ENCODE measurements at places on chromosomes 5 and 9.

DNA sequence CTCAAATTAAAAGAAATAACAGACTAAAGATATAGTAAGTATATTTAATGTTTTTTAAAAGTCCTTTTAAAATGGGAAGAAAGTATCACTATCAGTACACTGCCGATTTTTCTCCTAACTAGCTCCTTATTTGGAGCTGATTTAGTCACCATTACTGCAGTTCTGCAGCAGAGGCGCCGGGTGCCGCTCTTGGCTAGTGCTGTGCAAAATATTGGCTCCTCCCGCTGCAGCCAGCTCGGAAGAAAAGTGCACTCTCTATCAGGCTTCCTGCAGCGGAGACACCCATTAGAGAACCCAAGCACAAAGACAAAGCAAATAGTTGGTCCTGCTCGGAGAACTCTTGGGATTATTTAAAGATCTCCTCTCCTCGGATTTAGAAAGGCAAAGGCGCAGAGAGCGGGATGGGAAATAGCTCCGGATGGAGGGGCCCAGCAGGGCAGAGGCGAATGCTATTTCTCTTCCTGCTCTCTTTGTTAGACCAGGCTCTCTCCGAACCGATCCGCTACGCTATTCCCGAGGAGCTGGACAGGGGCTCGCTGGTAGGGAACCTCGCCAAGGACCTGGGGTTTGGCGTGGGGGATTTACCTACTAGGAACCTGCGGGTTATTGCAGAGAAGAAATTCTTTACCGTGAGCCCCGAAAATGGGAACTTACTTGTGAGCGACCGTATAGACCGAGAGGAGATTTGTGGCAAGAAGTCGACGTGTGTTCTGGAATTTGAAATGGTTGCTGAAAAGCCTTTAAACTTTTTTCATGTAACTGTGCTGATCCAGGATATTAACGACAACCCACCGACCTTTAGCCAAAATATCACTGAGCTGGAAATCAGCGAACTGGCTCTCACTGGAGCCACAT, at the start of gene PCDHGB3:
PCDHGB3 (plus strand) TSS at position 249 of the 855 bp plus-strand sequence; CDS start at position 402, 153 bp downstream.
- DNase-seq, result no peak

- DNase-seq, result no peak
These were observed 38.2 kb upstream of the UBAP2 start for GRCh38 chr9:34086864-34087263.

DNA sequence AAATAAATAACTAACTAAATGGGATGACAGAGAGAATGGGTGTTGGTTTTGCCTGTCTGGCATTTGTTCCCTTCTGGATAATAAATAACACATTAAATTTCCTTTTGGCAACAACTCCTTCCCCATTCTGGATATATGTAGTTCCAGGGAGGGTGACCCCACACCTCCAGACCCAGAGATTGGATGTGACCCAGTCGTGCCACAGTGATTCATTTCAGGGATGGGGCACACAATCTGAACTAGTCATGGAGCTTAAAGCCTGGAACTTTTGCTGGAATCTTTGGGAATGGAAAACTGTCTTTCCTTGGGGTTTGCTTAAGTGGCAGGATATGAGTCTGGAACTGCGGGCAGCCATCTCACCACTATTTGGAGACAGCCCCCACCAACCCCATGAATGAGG, 11.3 kb downstream of the KLF9 start:
- DNase-seq, result no peak

DNA sequence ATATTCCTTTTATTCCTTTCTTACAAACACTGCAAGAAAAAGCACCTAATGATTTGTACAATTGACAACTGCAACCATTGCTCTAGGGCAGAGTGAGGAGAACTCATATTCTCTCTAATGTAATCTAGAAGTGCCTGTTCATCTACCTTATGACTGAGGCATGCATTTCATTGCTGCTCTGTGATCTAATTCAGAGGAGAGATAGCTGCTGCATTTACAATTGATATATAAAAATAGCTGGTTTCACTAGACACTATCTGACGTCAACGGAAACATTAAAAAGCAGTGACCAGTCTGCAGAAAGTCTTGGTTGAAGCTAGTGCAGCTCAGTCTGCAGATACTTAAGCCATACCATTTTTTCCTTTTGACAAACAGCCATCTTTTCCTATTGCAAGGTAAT, 72.8 kb upstream of the C6 start:
- no peak for DNase-seq

DNA sequence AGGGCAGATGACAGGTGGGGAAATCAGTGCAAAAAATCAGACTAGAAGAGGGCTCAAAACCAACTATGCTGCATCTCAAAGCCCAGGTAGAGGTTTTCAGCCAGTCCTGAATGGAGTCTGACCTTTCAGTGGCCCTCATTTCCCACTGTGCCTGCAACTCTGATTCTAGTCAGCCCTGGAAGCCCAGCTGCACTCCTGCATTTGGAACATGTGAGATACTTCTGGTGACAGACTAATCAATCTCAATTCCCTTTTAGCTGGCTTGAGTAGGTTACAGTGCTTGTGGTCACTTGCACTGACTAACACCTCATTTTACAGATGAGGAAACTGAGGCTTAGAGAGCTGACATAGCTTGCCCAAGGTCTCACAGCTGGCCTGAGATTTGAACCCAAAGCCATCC, 7.9 kb upstream of the ACSL6 start:
- no peak for DNase-seq

GRCh38 chr9:113566016-113566711, 102.6 kb downstream of the RGS3 start:
- no peak for DNase-seq

DNA sequence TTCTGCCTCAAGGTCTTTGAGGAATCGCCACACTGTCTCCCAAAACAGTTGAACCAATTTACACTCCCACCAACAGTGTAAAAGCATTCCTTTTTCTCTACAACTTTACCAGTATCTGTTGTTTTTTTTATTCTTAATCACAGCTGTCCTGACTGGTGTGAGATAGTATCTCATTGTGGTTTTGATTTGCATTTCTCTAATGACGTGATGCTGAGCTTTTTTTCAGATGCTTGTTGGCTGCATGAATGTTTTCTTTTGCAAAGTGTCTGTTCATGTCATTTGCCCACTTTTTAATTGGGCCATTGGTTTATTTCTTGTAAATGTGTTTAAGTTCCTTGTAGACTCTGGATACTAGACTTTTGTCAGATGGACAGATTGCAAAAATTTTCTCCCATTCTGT, 400.0 kb downstream of the DEPDC1B start:
- DNase-seq, result no peak

DNA sequence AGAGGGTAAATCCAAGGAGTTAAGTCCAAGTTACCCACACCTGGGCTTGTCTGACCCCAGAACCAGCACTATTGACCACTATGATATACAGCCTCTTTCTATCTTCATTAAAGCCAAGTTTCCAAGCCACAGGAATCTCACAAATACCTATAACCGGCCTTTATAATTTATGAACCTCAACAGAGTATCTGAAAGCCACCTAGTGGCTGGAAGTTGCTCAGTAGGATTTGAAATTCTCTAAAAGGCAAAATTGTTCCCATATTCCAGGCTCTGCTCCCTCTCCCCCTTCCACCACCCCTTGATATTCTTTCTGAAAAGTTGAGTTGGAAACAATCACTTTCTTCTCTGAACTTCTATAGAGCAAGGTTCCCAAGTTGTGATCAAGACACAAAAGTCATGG, 106.4 kb upstream of the GPR151 start:
- no peak for DNase-seq

DNA sequence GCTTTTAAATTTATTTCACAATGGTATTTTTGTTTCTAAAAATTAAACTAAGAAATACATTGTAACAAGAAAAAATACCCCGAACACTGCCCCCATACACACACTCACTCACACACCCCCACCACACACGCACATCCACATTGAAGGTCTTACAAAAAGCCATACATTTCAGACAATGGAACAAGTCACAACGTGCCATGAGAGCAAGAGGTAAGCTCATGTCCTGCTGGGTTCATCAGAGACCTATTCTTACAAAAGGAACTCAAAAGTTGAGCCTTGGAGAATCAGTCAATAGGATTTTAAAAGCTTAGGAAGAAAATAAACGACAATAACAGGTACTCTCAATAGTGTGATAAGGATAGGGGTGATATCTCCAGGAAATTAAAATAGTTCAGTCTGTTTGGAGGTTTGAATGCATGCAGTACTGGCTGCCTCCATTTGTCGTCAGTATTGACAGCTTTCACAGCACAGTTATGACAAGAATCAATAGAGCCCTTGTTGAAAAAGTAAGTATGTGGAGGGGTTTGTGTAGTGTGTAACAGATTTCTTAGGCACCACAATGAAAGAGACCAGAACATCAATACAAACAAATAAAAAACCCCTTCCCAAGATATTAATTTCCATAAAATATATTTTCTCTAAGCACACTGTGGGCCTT, 1826.2 kb upstream of the CDH6 start:
- no peak for DNase-seq

DNA sequence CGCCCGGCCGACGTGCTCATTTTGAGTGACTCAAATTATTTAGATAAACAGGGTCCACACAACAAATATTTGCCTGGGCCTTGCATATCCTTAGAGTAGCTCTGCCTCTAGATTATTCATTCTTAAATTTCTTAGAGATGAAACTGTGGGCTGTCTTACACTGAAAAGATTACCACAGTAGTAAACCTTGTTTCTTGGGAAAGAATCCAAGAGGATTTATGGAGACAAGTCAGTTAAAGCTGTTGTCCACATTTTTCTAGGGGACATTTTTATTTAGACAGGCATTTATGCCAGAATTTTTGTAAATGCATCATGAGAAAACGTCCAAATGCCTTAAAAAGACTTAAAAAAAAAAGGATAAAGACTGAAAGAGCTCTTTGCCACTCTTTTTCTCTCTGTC, 32.6 kb upstream of the RANBP3L start:
- DNase-seq, result no peak

GRCh38 chr9:15219546-15219945, 87.5 kb downstream of the TTC39B start:
- DNase-seq, result no peak

DNA sequence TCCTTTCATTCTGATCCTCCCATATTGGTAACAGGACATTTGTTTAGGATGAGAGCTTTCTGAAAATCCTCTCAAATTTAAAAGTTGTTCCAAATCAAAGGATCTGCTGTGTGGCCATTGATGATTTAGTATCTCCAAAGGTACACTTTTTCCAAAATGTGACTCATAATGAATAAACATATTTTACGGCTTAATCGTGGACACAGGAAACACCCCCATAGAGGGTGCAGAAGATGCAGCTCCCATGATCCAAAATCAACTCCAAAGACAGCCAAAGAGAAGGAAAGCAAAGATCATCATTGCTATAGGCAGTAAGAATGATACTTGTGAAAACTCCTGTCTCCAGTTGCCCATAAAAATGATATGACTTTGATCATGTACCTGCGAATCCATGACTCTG, 239.7 kb downstream of the PIK3R1 start:
- no peak for DNase-seq

DNA sequence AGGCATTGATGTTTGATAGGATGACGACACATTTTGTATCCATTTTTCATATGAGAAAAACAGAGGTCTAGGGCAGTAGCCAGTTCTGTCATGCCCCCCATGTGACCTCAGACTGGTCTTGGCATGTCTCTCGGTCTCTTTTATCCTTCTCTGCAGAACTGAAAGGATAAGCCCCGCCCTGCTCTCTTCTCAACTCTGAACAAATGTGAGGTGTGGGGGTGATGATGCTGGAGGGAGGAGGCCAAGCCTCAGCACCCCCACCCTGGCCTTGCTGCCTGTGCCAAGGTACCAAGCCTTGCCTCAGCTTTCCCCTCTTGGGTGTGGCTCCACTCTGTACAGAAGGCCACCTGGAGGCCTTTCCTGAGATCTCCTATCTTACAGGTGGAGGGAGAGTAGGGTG, 19.5 kb upstream of the CRB2 start:
- DNase-seq, result no peak

DNA sequence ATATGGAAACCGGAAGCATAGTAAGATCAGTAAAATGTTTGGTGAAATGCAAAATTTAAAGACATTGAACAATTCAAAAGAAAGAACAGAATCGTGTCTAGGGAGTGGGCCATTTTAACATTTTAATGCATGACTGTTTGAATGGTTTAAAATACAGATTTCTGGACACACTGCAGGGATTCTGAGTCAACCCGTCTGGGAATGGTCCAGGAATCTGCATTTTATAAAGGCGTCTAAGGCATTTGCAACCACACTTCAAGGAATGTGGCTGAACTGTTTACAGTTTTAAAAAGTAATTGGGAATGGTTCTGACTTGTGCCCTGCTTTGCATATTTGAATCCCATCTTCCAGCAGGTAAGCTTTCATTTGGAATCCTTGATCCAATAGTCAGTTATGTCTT, 811.7 kb upstream of the WWC1 start:
- DNase-seq, result no peak

- no peak for DNase-seq
These were observed 2.9 kb upstream of the IL17B start for GRCh38 chr5:149381986-149382338.

DNA sequence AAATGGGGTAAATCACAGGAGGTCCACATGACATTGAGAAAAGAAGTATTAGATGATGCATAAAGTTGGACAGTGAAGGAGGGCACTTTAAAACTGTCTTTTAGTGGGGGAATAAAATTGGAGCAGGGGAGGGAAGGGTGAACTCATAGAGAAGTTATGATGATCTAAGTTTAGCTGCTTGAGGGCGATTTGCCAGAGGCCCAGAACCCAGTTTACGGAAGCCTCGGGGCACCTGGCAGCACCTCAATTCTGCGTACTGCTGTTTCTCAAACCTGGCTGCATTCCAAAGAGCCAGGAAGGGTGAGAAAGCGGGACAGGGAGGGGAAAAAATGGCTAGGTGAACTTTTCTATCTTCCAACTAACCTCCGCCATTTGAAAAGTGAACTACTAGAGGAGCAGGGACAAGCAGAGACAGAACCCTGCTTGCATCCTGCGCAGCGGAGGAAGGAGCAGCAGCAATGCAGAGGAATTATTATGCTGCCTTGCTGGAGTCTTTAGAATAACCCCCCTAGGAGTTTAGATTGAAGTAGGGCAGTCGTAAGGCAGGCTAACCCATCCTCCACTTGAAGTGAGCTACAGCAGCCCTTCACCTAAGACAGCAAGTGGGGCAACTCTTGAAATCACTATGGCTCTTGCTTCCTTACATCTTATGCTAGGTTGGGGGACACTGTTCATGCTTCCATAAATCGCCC, 316.8 kb downstream of the BRINP1 start:
- DNase-seq, result no peak

- no peak for DNase-seq
These were observed 144.7 kb upstream of the LRRTM2 start for GRCh38 chr5:139019880-139020279.

GRCh38 chr5:113776832-113777525, 263.5 kb downstream of the YTHDC2 start:
- no peak for DNase-seq

GRCh38 chr9:209143-209758, 5.4 kb upstream of the DOCK8 start:
- no peak for DNase-seq
